ACHN (cell line): ENCODE measurements at places on chromosomes 12 and 14.

DNA sequence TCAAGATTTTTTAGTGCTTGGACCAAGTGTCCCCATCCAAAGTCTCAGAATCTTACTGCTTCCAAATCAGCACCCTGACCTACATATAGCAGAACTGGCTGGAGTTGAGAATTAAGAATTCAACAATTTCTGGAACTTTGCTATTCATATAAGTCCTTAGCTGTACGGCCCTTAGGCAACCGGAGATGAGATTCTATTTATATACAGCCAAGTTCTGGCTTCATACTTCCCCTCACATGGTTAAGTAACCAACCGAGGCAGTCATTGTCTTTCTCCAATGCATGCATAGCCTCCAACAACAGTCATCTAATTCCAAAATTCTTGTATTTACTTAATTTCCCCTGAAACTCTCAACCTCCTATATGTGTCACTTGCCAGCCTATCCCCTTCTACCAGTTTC, 76.6 kb downstream of the SINHCAF start:
- DNase-seq: no peak

- DNase-seq: no peak
These were observed 17.0 kb downstream of the DLST start for GRCh38 chr14:74898694-74899093.

GRCh38 chr12:44002607-44003006, 166.7 kb downstream of the TMEM117 start:
- DNase-seq: no peak

DNA sequence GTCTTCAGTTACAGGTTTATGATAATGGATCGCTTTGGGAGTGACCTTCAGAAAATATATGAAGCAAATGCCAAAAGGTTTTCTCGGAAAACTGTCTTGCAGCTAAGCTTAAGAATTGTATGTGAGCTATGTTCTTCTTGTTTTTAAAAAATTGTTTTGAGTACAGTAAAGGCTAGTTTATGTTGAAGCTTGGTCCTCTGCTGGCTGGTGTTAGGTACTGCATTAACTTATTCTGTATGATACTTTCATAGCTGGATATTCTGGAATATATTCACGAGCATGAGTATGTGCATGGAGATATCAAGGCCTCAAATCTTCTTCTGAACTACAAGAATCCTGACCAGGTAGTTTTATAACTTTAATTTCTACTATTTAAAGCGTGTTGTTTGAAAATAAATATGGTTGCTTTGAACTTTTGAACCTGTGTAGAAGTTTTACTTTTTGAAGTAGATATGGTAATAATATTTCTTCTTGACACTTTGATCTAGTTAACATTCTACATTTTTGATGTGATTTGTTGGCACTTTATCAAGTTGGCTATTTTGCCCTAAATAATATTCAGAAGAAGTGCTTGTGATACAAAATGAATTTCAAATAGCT, 55.7 kb downstream of the VRK1 start:
- peak; percentile 43 for DNase-seq

DNA sequence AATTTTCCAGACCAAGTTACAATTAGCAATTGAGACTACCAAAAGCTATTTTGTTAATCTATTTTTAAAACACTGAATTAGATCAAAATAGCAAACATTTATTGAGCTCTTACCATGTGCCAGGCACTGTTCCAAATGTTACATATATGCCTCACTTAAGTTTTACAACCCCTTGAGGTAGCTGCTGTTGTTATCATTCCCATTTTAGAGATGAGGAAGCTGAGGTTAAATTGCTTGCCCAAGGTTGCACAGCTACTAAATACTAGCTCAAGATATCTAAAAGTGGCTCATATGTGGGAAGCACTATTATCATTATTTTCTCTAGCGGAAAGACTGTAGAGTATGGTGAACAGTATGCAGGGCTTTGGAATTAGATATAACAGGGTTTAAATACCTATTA, 19.5 kb upstream of the NAP1L1 start:
- no peak for DNase-seq

DNA sequence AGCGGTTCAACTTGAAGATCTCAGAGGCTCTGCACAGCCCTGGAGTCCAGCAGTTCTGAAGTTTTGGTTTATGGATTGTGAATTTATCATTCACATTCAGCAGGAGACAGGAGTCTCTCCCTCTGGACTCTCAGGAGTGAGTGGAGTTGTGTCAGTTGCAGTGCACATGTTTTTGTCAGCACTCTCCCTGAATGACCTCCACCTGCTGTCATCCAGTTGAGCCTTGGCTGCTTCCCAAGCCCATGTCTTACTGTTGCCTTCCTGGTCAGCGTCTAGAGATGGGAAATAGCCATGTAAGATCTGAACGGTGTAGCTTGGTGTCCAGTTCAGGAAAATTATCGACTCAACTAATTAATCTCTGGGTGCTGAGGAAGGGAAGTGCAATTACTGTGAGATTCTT, 133.2 kb downstream of the PRKCH start:
- no peak for DNase-seq

DNA sequence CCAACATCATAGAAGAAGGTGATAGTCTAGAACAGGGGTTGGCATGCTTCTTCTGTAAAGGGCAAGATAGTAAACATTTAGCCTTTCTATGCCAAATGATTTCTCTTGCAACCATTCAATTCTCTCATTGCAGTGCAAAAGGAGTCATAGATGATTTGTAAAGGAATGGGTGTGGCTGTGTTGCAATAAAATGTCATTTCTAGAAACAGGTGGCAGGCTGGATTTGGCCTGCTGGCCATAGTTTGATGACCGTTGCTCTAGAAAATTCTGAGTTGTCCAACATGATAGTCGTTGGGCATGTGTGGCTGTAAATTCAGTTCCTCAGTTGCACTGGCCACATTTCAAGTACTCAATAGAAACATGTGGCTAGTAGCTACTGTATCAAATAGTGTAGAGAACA, 21.7 kb downstream of the SMCO2 start:
- DNase-seq: no peak

DNA sequence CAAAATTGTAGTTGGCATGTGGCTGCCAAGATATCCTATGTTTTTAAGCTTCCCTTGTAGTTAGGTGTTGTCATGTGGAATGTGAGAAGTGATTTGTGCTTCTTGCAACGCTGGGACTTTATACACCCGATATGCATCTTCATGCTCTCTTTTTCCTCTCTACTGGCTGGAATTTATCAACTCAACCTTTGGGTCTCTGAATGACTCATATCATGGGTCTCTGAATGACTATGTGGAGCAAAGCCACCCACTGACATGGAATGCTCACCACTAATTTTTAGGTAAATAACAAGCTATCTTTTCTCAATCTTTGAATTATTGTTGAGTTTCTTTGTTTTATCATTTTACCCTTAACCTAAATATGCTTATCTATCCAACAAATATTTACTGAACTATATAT, 144.6 kb downstream of the ATP23 start:
- DNase-seq: no peak

- no peak for DNase-seq
These were observed 42.3 kb upstream of the TPH2 start for GRCh38 chr12:71896205-71896882.

- no peak for DNase-seq
These were observed 23.9 kb upstream of the SMOC1 start for GRCh38 chr14:69855180-69855832.

DNA sequence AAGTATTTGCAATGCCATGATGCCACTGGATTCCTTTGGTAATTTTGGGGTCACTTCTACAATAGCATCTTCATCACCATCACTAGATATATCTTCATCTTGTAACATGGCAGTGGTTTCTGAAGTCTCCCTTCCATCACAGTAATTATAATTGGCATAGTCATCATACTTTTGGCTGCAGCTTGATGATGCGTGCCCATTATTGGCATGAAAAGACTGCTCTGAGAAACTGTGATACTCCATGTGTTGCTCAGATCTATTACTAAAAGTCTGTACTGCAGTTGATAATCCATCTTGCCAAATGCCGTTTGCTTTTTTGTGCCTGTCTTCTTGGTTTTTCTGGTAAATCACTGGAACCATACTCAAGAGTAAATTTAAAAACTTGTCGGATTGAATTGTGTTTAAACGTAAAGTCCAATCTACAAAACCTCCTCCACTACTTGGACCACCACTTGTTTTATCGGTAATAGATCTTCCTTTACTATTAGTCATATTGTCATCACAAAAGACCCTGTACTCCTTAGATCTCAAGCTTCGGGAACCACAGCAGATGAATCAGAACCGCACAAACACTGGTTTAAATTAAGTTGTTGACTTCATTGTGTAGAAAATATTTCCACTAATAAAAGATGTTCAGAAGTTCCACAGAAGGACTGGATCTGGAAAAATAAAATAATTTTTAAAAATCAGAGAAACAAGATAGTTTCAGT, 29.9 kb downstream of the SLC41A2 start:
- DNase-seq: no peak

DNA sequence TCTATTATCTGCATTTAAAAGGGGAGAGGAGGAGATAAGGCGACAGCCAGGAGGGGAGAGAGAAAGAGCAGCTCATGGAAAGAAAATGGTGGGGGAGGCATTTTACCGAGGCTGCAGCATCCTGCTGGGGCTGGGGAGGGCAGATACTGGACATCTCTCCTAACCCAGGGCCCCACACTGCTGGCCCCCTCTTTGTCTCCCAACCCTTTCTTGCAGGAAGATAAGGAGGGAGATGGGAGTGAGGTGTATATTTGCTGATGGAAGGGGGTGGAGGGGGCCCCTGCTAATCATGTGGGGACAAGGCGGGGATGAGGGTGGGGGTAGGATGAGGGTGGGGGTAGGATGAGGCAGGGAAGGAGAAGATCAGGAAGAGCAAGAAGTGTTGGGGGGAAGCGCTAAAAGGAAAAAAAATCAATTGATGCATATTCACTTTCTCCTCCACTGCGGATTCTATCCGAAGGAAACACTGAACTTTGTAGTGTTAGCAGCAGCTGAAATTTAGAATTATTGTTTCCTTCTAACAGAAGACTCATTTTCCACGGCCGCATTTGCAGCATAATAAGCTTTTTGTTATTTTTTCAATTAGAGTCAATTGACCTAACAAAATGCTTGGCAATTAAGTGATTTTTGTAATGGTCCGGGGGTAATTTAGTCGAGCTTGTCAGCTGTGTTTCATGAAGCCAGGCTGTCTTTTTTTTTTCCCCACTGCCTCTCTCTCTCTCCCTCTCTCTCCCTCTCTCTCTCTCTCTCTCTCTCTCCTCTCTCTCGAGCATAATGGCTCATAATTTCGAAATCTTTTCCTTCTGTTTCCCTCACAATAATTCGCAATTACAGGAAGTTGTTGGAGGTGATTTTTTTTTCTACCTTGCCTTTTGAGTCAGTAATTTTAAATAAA, 1134.6 kb downstream of the BCL11B start:
- DNase-seq: no peak

DNA sequence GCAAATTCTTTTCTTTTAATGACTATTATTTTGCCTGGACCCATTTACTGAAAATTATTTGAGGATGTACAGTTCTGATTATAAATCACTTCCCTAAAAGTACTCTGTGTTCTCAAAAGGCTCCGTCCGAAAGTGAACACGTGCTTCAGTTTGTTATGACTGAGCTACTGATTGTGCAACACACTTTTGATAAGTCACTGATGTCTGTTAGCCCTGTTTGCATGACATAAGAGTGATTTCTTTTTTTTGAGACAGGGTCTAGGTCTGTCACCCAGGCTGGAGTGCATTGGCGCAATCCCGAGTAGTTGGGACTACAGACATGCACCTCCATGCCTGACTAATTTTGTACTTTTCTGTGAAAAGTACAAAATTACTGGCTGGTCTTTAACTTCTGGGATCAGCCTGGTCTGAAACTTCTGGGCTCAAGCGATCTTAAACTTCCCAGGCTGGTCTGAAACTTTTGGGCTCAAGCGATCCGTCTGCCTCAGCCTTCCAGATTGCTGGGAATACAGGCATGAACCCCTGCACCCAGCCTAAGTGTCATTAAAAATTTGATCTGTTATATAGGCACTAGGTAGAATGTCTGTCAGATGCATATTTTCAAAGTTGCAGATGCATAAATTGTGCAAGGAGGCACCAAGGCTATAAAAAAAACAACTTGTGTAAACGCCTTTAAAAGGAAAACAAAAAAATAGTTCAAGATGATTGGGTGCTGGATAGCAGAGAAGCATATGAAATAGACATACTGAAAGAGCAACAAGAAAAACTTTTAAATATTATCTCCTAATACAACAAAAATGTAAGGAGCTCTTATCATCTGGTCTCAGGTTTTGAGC, 111.5 kb downstream of the SRGAP1 start:
- DNase-seq: no peak

DNA sequence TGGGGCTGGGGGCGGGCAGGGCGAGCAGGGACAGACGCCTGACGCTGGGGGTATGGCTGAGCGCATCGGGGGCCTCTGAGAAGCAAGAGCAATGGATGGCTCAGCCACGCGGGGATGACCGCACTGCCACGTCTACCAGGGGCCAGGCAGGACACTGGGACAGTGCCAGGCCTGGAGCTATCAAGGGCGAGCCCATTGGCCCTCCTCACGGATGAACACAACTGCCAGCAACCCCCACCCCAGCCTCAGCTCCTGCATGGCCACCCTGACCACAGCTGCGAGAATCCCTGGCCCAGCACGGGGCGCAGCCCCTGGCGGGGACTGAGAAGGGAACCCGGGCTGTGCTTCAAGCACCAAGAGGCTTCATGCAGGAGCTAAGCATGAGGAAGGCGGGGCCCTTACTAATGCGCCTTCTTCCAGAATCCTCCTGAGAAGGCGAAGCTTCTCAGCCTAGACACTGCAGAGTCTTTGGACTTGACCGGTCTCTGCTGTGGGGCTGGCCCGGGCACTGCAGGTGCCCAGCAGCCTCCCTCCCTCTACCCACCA, 9.5 kb downstream of the ARL6IP4 start:
- DNase-seq: no peak

DNA sequence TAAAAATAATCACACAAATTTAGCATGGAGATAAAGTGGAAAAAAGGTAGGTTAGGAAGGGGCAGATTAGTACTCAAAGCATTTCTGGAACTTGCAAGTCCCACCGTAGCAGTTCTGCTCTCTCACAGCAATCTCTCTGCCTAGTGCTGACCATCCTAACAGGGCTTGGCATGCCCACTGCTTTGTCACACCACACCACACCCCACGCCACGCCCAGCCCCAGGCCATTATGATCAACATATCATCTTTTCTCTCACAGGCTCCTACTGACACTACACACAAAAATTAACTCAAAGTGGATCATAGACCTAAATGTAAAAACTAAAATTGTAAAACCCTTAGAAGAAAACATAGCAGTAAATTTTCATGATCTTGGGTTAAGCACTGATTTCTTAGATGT, 273.7 kb downstream of the DAD1 start:
- DNase-seq: no peak

- no peak for DNase-seq
These were observed 28.6 kb downstream of the PACS2 start for GRCh38 chr14:105343194-105343593.

DNA sequence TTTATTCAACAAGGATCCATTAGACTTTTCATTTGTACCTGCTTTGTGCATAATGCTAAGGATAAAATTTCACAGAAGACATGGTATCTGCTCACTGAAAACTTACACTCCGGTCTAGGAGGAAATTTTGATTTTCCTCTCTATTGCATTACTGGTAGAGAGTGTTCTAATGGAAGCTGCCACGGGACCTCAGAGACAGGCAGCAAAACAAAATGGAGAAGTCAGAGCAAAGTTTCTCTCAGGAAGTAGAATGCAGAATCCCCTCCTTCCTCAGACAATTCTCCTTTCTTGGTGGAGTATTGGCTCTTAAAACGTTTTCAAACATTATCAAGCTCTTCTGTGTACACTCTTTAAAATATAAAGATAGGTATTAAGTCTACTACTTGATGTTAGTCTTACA, 12.3 kb downstream of the CLEC2B start:
- DNase-seq: no peak

- no peak for DNase-seq
These were observed 120.1 kb downstream of the AACS start for GRCh38 chr12:125185311-125185739.
